ENCODE measurements at places on chromosomes 3 and 15. TPM values are rescaled to one million over a fixed set of nuclear protein-coding genes. Genes with fewer than 3 reads are reported as not detected.

DNA sequence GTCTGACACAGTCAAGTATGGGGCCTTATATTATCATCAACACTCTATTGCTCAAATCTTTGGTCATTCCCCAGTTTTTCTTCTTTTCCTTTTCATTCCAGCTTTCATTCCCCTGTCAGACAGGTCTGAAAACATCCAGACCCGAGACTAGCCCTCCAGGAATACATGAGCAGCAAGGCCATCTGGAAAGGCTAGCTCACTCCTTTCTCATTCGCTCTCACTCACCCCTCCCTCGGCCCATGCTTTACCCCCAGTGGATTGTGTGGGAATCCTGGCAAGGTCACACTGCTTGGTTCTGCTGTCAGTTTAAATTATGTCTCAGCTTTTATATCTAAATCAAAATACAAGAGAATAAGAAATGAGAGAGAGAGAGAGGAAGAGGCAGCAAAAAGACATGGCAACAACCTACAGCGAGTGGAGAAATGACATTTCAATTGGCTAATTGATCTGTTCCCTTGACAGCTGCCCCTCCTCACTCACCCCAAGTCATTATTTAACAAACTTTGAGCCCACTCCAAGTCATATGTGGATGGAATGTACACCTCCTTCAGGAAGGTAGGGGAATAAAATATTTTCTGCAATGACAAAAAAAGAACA lies 962.2 kb downstream of the TUSC7 start:
- DNase-seq, result no peak

- DNase-seq, result no peak
Measured at GRCh38 chr3:8888301-8888915, 74.9 kb downstream of the RAD18 start.

DNA sequence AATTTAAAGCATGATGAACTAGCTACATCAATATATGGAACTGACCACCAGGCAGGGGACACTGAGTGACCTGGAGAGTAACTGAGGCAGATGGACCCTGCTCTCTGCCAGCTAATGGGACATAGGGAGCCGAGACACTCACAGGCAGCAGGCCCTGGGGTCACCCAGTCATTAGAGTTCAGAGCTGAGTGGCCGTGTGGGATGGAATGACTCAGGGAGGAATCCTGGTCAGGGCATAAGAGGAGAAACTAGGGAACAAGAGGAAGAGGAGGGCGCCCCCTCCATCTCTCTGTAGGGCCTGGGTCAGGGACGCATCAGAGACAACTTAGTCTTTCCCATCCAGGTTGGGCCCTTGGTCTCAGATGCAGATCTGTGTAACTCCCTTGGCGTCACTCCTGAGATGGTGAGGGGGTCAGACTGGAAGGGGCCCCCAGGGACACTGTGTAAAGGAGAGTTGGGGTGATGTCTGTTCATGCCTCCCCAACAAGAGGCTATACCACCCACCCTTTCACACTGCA lies 39.8 kb downstream of the CCDC12 start:
- DNase-seq, result no peak

DNA sequence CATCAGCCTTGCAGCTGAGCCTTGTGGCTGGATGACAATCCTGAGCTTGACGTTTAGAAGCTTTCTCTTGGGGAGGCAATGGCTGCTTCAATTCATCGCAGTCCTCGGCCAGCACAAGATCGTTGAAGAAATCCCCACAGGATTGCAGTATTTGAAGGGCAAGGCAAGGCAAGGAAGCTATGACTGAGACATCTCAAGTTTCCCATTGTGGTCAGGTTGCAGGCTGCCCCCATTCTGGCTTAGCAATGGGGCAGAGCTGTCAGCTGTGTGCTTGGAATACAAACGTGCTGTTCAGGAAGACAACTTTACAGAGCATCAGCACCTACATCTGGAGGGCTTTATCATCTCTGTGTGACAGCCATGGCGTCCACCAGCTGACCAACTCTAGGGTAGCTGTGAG lies 275.9 kb upstream of the TBL1XR1 start:
- no peak for DNase-seq

GOLGA8T gene
- 1.5 TPM for total RNA-seq

- no peak for DNase-seq
Measured at GRCh38 chr15:76150513-76150912, 90.7 kb downstream of the TMEM266 start.

GADL1 gene
- not detected for total RNA-seq

DNA sequence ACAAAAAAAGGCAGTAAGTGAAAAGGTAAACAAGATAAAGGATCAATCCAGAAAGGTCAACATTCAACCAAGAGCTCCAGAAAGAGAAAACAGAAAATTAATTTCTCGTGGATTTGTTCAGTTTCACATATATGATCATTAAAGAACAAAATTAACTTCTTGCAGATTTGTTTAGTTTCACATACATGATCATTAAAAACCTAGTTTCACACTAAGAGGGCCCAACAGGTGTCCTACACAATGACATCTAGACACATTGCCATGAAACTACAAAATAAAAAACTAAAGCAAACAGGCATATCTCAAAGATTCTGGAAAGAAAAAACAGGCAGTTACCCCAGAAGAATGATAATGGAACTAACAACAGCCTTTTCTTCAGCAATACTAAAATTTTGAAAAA lies 22.1 kb downstream of the PHC3 start:
- DNase-seq, result no peak

DNA sequence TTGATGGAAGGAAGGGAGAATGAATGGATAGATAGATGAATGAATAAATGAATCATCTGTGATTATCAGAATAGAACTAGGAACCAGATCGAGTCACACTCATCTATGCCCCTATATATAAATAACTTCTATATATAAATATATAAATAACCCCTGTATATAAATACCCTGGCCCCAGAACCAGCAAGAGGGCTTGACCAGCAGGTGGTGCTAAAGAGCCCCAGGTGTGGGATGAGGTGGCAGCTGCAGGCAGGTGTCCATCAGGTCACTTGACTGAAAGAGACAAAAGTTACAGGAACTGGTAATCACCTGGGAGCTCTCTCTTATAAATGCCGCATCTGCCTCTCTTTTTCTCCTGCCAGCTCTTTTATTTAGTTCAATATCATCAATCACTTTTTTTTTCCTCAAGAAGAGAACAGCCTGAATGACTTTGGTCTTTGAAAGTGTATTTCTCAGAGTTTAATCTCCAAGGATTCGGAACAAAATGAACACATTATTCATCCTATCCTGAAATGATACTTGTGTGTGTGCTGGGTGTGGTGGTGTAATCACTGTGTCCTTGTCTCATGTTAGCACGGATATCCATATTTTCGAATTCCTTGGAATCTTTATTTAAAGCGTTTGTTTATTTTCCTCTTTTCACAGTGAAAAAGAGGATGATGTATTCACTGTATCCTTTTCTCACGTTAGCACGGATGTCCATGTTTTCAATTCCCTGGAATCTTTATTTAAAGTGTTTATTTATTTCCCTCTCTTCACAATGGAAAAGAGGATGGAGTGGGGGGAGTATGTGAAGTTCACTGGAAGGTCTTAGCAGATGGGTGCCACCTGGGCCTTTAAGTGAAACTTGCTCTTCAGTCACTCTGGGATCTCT lies 35.4 kb upstream of the ATG7 start:
- no peak for DNase-seq

DNA sequence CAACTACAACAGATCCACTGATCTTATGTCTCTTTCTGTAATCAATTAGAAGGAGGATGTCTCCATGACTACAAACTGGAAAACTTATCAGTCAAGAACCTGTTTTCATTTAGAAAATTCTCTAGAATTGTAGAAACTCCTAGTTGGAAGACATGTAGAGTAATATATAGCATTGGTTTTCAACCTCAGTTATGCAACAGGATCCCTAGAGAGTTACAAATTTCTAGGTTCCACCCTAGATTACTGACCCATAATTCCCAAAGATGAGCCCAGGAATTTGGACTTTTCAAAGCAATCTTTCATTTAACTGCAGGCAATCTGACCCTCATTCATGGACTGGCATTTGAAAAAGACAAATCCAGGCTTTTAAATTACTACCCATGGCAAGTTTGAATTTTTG lies 116.9 kb upstream of the RAP2B start:
- no peak for DNase-seq
